Osteocyte (in vitro differentiated cells): ENCODE measurements at places on chromosomes 12 and 14. TPM values are rescaled to one million over a fixed set of nuclear protein-coding genes. Genes with fewer than 3 reads are reported as not detected.
A peak's percentile ranks its signal among the peaks of the same experiment; 100 is the strongest.

DNA sequence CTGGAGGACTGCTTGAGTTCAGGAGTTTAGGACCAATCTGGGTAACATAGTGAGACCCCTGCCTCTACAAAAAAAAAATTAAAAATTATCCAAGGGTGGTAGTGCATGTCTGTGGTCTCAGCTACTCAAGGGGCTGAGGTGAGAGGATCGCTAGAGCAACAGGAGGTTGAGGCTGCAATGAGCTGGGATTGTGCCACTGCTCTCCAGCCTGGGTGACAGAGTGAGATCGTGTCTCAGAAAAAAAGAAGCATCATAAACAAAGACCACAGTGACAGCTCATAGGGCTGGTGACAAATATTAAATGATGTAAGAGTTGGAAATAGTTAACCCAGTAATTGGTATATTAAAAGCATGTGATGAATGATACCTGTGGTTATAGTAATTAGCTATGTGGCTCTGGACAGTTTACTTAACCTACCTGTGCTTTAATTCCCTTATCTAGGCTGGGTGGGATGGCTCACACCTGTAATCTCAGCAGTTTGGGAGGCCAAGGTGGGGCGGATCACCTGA, 68.0 kb downstream of the GSC start:
- H3K4me1 ChIP-seq: peaks cover 5% of the 10 kb centered on the region
- H3K4me3 ChIP-seq: no peak overlapping the region
- peaks cover 22% of the 10 kb centered on the region for H3K27me3 ChIP-seq
- H3K36me3 ChIP-seq: no peaks in the 10 kb centered on the region
- no peak overlapping the region for H3K27ac ChIP-seq

DNA sequence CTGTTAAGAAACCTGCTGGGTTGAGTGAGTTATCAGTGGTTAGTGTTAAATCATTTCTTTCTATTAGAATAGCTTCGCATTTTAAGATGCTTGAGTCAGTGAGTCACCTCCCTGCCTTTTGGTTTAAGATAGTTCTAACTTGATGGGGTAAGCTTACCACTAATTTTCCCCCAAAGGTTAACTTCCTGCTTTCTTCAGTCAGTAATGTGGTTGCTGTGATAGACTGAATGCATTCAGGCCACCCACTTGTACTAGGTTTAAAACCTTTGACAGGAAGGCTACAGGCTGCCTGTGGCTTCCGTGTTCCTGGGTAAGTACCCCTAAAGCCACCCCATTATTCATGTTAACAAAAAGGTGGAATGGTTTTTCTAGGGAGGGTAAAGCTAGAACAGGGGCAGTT, 25.3 kb downstream of the CLEC2A start:
- DNase-seq: no peak
- H3K27ac ChIP-seq: no peak overlapping the region
- H3K36me3 ChIP-seq: no peaks in the 10 kb centered on the region

DNA sequence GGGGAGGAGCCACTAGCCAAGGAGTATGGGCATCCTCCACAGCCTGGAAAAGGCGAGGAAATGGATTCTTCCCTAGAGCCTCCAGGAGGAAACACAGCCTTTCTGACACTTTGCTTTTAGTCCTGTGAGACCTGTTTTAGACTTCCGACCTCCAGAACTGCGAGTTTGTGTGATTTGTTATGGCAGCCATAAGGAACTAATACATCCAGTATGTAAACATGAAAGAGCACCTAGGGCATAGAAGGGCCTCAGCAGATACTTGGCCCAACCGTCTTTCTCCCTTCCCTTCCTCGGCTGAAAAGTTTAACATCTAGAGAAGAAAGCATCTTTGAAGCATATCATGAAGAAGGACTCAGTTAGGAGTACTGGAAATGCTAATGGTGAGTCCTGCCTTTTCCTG, 3.6 kb downstream of the HIP1R start:
- peaks cover 50% of the 10 kb centered on the region for H3K4me1 ChIP-seq
- H3K36me3 ChIP-seq: peaks cover 2% of the 10 kb centered on the region
- H3K4me3 ChIP-seq: no peak overlapping the region
- H3K27me3 ChIP-seq: no peaks in the 10 kb centered on the region

DNA sequence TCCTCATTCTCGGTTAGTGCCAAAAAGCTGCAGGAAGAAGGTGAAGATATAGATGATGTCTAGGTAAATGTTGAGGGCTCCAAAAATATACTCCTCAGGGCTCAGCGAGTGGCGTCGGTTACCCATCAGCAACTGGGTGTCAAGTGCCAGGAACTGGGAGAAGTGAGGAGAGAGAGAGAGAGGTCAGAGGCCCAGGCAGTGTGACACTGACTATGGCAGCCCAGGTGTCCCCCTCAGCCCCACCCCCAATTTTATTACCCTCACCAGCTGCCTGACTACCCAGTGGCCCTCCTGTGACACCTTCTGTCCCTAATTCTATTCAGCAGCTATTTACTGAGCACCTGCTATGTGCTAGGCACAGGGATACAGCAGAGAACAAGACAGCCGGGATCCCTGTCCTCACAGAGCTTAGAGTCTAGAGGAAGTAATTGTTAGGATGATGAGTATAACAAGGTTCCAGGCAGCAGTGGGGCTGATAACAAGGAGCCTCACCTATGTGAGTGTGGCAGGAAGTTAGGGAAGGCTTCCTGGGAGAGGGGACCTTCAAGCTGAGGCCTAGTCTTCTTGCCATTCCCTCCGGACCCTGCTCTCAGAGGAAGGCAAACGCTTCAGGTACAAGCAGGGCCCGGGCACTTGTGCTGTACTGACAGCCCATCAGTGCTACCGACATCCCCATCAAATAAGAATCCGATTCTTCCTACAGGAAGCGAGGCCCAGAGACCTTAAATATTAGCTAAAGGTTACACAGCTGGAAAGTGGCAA, 27.8 kb upstream of the BCDIN3D start:
- H3K4me1 ChIP-seq: peaks cover 5% of the 10 kb centered on the region
- no peak for DNase-seq
- H3K36me3 ChIP-seq: no peaks in the 10 kb centered on the region
- peaks cover 9% of the 10 kb centered on the region for H3K27me3 ChIP-seq
- no peak overlapping the region for H3K27ac ChIP-seq

DNA sequence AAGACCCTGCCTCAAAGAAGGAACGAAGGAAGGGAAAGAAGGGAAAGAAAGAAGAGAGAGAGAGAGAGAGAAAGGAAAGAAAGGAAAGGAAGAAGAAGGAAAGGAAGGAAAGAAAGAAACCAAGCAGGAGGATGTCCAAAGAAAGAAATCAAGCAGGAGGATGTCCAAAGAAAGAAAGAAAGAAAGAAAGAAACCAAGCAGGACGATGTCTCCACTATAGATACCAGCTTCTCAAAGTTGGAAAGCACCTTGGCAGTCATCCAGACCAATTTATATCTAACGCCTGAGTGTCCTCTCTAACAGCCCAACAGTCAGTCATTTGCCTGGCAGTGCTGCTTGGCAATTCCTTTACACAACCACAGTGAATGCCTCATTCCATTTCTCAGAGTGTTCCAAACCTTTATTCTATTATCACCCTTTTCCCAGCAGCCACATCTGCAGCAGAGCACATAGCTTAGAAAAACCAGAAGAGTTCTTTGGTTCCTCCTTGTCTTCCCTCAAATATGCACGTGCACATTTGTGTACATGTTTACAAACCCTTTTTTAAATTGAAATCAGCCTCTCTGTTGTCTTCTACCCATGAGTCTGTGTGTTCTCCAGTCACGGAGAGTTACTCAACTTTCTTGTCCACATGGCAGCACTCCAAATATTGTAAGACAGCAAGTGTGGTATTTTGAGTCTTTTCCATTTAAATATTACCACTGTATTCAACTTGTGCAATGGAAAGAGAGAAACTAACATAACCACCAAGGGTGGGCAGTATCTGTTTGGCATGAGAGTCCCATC, 138.4 kb downstream of the STXBP6 start:
- H3K36me3 ChIP-seq: peaks cover 2% of the 10 kb centered on the region
- peaks cover 11% of the 10 kb centered on the region for H3K27me3 ChIP-seq
- DNase-seq: no peak
- H3K27ac ChIP-seq: peak overlapping the region; percentile 61

CLEC2A gene
- not detected in 2 replicates for total RNA-seq

CD69 gene
- total RNA-seq: not detected in 2 replicates

MGAT4C gene
- total RNA-seq: 0.46 and 0.65 TPM in 2 replicates

NID2 gene
- 58.5 and 62.9 TPM in 2 replicates for total RNA-seq

GPR162 gene
- 11.5 and 12.0 TPM in 2 replicates for total RNA-seq
